Activated naive CD4-positive, alpha-beta T cell treated with anti-CD3 and anti-CD28 coated beads for 36 hours (primary cell): ENCODE measurements at places on chromosomes 12 and 14. TPM values are rescaled to one million over a fixed set of nuclear protein-coding genes. Genes with fewer than 3 reads are reported as not detected.

The STRAP gene
- total RNA-seq, result 133 TPM

The EML1 gene
- 1.2 TPM for total RNA-seq

The NUP107 gene
- total RNA-seq, result 135 TPM

The OTUB2 gene
- 1.7 TPM for total RNA-seq

The GLT1D1 gene
- not detected for total RNA-seq

The IL31 gene
- not detected for total RNA-seq

The P2RX2 gene
- total RNA-seq, result not detected

The ARHGEF25 gene
- total RNA-seq, result 1.5 TPM

The PLCZ1 gene
- total RNA-seq, result not detected

The RPL10L gene
- total RNA-seq, result not detected

The PZP gene
- not detected for total RNA-seq
